ENCODE measurements at places on chromosomes 5 and 9.

DNA sequence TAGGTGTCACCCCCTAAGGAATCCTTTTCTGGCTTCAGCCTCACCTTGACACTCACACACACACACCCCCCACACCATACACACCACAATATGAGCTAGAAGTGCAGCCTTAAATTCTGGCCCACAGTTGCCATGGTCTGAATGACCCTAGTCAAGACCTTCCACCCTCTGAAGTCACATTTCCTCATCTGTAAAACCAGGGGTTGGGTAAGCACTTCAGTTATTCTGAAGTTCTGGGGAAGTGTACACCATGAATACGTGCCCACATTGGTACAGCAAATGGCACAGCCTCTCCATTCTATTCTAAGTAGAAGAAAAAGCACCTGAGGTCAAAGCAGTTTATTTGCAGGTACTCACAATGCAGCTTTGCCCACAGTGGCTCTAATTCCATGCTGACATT lies 372.8 kb upstream of the KLF4 start:
- DNase-seq = no peak

DNA sequence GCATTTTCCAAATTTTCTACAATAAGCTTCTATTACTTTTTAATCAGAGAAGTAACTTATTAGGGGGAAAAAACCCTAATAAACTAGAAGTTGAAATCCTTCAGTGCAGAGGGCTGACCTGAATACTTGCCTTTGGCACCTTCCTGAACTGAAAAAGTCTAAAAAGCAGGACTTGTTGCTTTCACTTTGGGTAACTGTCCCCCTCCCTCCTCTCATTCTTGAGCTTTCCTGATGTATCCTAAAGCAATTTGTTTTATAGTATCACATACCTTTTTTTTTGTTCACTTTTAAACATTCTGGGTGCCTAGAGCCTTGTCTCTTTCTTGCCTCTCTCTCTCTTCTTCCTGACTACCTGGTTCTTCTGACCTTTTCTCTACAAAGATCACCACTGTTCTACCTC lies 64.0 kb upstream of the ERBIN start:
- no peak for DNase-seq

GRCh38 chr5:121624035-121624434 lies 227.6 kb upstream of the FTMT start:
- no peak for DNase-seq

- DNase-seq = no peak
Measured at GRCh38 chr9:109311731-109312130, 9.1 kb downstream of the EPB41L4B start.

DNA sequence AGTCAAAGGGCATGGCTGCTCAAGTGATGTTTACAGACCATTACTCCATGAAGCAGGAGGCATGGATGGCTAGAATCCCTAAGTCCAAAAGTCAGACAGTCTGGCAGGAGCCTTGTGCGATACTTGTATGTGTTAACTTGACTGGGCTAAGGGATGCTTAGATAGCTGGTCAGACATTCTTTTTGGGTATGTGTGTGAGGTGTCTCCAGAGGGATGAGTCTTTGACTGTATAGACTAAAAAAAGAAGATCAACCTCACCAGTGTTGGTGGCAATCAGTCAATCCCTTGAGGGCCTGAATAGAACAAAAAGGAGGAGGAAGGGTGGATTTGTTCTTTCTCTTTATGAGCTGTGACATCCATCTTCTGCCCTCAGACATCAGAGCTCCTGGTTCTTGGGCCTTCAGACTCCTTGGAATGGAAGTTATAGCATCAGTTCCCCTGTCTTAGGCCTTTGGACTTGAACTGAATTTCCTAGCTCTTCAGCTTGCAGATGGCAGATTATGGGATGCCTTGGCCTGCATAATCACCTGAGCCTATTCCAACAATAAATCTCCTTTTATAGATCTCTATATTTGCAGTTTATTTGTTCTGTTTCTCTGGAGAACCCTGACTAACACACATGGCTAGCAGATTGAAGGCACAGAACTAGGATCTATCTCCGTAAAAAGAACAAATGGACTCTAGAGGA lies 9.7 kb upstream of the HSPB3 start:
- no peak for DNase-seq
